ENCODE measurements at places on chromosomes 5 and 9.

GRCh38 chr5:106392766-106393165, 1278.0 kb downstream of the EFNA5 start:
- no peak for DNase-seq

GRCh38 chr5:108935611-108936010, 187.9 kb downstream of the FER start:
- DNase-seq, result no peak

- DNase-seq, result no peak
Measured at GRCh38 chr9:138042640-138043039, 165.1 kb downstream of the CACNA1B start.

GRCh38 chr5:1855596-1855995, 27.1 kb downstream of the IRX4 start:
- DNase-seq, result no peak

DNA sequence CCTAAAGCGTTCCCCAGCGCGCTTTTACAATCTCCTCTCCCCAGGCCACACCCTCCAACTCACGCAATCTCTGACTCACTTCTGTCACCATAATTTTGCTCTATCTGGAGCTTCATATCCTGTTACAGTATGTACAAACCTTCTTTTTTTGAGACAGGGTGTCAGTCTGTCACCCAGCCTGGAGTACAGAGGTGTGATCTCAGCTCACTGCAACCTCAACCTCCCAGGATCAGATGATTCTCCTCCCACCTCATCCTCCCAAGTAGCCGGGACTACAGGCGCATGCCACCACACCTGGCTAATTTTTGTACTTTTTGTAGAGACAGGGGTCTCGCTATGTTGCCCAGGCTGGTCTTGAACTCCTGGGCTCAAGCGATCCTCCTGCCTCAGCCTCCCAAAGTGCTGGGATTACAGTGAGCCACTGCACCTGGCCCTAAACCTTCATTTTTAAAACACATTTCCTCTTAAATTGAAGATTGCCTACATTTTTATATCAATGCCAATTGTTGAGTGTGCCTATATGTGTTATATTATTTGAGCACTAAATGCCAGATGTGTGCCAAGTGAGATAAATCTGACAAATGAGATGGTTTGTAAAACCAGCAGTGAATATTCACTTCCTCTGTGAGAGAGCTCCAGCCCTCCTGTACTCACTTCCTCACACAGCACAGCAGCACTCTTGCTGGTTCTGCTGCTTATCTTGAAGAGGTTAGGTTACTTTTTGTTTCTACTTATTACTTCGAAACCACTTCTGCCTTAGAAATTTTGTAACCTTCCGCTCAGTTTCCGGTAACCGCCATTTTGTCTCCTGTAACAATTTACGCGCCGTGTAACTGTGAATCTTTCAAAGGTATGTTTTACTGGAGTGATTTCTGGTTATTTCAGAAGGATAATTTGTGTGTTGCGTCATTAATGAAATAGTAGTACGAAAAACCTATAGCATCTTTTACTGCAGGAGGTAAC, 57.9 kb downstream of the DOCK8 start:
- DNase-seq, result peak; percentile 45
